Activated CD4-positive, alpha-beta T cell treated with anti-CD3 and anti-CD28 coated beads for 36 hours (primary cell): ENCODE measurements at places on chromosomes 2 and 18. TPM values are rescaled to one million over a fixed set of nuclear protein-coding genes. Genes with fewer than 3 reads are reported as not detected.

Gene HAAO
- total RNA-seq = 1.2 TPM

Gene PIEZO2
- not detected for total RNA-seq

DNA sequence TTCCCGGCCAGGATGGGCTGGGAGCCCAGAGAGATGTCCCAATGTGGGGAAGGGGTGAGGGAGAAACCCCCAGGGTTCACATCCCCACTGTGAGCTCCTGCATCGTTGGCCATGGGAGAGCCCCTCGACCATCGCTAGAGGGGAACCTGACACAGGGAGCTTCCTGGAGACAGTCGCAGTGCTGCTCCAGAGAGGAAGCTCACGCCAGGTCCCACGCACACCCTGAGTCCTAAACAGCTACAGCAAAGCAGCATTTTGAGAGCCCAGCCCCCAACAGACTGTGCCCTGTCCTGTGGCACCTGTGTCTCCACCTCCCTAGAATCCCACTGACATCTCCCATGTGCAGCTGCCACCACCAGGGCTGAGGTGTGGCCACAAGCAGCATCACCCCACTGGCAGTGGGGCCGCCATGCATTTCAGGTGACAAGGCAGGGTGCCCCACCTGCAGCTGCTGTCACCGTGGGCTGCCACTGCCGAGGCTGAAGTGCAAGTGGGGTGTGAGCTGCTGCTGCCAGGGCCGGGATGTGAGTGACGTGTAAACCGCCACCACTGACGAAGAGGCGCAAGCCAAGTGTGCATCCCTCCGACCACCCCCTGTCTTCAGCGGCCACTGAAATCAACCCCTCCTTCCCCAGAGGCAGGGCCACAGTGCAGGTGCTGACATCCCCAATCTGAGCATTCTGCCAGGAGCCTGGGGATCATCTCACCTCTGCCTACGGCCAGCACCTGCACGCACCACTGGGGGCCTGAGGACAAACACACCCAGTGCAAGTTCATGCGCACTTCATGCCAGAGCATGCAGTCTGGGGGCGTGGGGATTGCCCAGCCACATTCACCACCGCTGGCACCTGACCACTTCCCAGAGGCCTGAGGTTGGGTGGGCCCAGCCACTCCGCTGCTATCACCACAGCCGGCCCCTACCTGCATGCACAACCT lies 467.7 kb upstream of the SALL3 start:
- no peak overlapping the region for H3K27ac ChIP-seq
- no peak overlapping the region for H3K4me3 ChIP-seq
- H3K4me1 ChIP-seq = no peaks in the 10 kb centered on the region
- DNase-seq = no peak
- H3K27me3 ChIP-seq = no peaks in the 10 kb centered on the region
- H3K36me3 ChIP-seq = no peaks in the 10 kb centered on the region

GRCh38 chr2:125564471-125564870 lies 1091.5 kb upstream of the GYPC start:
- no peak for DNase-seq
- H3K36me3 ChIP-seq = no peaks in the 10 kb centered on the region
- H3K4me3 ChIP-seq = no peak overlapping the region
- H3K4me1 ChIP-seq = no peaks in the 10 kb centered on the region
- H3K27ac ChIP-seq = no peak overlapping the region
- peaks cover 1% of the 10 kb centered on the region for H3K27me3 ChIP-seq

DNA sequence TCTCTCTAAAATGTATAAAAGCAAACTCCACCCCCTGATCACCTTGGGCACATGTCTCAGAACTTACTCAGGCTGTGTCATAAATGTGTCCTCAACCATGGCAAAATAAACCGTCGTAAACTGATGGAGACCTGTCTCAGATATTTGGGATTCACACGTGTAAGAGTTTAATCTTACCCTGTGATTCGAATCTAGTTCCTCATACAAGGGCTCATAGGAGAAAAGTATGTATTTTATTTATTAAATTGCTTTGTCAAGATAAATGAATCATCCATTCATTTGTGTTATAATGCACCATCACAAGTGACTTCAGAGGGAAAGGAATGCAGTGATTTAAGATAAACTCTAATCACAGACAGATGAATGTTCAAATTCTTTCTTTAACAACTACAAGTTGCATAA lies 712.5 kb upstream of the LRATD1 start:
- H3K27ac ChIP-seq = no peak overlapping the region
- DNase-seq = no peak
- H3K4me3 ChIP-seq = no peak overlapping the region
- no peaks in the 10 kb centered on the region for H3K36me3 ChIP-seq

DNA sequence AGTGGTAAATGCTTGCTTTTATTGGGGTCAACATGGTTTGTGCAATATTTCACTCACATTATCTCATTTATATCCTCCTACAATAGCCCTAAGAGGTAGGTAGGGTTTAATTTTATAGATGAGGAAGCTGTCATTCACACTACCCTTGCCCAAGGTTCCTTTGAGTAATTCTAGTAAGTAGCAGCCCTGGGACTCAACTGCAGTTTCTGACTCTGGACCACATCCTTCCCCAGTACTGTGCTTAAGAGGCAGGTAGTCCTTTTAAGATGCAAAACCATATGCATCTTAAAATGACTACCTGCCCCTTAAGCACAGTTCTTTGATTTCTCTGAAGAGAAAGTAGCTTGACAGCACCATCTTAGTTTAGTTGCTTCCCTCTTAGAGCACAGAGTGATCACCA lies 15.7 kb upstream of the NT5C1B start:
- H3K4me3 ChIP-seq = no peak overlapping the region
- H3K36me3 ChIP-seq = no peaks in the 10 kb centered on the region
- DNase-seq = no peak
- H3K27ac ChIP-seq = no peak overlapping the region

GRCh38 chr2:184004289-184004947 lies 593.9 kb upstream of the ZNF804A start:
- H3K27ac ChIP-seq = no peak overlapping the region
- no peak overlapping the region for H3K4me3 ChIP-seq
- H3K36me3 ChIP-seq = no peaks in the 10 kb centered on the region
- no peaks in the 10 kb centered on the region for H3K27me3 ChIP-seq
